Stimulated activated CD8-positive, alpha-beta memory T cell treated with anti-CD3 and anti-CD28 coated beads, Interleukin-2, amount 100 ng/mL, for 1 hour (primary cell): ENCODE measurements at places on chromosomes 12 and 14.

GRCh38 chr14:92302481-92302880 is 20.5 kb upstream of the SLC24A4 start:
- DNase-seq, result no peak

DNA sequence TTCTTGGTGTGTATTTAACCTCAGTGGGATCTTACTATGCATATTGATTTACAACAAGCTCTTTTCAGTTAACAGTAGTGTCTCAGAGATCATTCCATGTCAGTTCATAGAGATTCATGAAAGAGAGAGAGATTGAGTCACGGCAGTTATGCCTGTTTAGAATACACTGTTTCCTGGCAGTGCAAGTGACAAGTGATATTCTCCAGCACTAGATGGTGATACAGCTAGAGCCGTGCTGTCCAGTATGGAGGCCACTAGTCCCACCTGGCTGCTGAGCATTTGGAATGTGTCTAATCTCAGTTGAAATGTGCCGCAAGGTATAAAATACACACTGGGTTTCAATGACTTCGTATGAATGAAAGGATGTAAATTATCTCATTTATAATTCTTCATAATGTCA is 184.4 kb downstream of the SUDS3 start:
- DNase-seq, result no peak

DNA sequence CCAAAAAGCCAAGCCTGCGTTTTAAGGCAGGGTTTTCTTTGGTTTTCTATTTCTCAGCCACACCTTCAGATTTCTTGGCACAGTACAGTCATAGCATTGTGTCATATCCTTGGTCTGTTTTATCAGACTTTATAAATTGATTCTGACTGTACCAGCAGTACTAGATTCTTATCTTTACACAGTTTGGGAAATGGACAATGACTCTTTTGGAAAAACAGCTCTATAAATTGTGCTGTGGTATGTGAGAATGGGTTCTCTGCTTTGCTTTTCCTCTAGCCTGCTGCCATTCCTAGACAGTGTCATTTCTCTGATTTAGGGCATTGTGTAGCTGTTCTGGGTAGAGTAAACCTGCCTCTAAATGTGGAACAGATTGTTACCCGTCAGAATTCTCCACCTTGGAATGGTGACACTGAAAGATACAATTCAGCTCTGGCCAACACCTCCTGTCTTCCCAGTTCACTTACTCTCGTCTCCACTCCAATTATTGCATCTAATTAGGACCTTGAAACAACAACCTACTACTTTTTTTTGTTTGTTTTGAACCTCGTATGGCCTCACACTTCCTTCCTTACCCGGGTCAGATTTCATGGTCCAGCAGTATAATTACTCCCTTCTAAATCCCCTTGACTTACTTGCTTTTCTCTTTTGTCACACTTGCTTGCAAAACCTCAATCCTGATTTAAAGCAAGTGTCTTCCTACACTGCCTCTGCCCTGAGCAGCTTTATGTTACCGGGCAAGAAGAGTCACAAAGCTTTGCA is 226.3 kb downstream of the ERC1 start:
- no peak for DNase-seq

GRCh38 chr12:98592825-98593322 is 612 bp upstream of the SLC25A3 start:
- DNase-seq, result no peak

- no peak for DNase-seq
These were observed 52.8 kb upstream of the CNOT2 start for GRCh38 chr12:70190262-70191010.

DNA sequence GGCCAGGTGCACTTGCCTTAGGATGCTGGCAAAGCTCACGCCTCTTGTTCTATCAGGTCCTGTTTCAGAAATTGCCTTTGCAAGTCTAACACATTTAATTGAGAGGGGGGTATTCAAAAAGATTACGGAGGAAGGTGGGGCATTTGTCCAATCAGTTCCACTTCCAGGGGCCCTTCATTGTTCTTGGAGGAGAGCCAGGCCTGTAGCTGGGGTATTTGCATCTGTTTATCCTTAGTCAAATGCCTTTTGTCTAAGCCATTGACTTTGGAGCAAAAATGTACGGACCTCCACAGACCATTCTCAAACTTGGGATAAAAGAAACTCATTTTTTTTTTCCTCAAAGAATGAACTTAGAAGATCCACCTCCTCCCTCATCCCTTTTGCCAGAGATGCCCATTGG is 582.0 kb downstream of the BCL11B start:
- no peak for DNase-seq

DNA sequence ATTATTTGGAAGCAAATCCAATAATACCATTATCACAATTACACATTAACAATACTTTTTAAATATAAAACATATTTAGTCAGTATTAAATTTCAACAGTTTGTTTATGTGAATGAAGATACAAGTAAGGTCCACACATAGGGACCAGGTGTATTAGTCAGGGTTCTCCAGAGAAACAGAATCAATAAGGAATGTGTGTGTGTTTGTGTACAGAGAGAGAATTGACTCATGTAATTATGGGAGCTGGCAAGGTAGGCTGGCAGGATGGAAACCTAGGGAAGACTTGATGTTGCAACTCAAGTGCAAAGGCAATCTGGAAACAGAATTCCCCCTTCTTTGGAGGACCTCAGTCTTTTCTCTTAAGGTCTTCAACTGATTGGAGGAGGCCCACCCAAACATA is 123.2 kb upstream of the OTX2 start:
- DNase-seq, result no peak

- DNase-seq, result no peak
These were observed 53.1 kb downstream of the TGFB3 start for GRCh38 chr14:75928690-75929181.

DNA sequence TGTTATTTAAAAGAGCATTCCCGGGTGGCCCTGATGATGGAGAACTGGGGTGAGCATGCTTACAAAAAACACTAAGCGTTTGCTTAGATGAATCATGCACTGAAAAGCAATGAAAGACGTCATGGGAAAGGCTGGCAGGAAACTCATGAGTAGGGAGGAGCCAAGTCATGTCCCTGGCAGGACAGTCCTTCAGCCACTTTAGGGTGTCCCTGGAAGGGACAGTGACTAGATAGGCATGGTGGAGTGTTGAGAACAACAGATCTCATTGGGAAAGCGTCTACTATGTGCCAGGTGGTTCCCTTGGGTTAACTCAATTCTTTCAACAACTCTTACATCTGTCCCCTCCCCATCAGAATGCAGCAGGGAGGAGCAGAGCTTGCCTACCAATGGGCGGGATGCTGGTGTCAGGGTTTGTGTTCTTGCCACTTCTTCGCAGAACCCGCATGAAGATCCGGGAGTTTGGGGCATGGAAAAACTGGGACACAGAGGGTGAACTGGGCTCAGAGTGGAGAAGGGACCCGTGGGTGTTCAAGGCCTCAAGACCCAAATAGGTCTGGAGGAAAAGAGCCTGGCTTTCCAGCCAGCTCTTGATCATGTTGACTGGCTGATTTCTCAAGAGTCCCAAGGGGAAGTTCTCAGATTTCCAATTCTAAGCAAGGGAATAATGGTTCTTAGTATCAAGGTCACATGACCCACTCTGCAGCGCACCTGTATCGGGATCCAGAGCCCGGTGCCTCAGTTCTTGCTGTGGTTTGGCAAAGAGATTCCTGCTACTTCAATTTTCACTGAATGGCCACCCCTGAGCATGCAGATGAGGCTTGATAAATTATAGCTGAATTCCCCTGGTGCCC is 653.9 kb upstream of the TBX3 start:
- no peak for DNase-seq

GRCh38 chr14:89588016-89588415 is 171.0 kb upstream of the FOXN3 start:
- no peak for DNase-seq

GRCh38 chr12:115072712-115073111 is 388.7 kb upstream of the TBX3 start:
- no peak for DNase-seq

- no peak for DNase-seq
These were observed 99.3 kb downstream of the PELI2 start for GRCh38 chr14:56217380-56218045.

- no peak for DNase-seq
These were observed 194.4 kb downstream of the EFCAB11 start for GRCh38 chr14:89760086-89760485.
